ENCODE measurements at places on chromosomes 13 and 19.

DNA sequence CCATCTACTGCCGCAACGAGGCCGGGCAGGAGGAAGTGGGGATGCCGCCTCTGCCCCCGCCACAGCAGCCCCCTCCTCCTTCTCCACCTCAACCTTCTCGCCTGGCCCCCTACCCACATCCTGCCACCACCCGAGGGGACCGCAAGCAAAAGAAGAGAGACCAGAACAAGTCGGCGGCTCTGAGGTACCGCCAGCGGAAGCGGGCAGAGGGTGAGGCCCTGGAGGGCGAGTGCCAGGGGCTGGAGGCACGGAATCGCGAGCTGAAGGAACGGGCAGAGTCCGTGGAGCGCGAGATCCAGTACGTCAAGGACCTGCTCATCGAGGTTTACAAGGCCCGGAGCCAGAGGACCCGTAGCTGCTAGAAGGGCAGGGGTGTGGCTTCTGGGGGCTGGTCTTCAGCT, 3.4 kb upstream of the NUP62 start:
- DNase-seq = peak; percentile 64

- DNase-seq = no peak
These were observed 69.1 kb upstream of the SLC15A1 start for GRCh38 chr13:98821372-98822224.

GRCh38 chr19:10061717-10062310, 24.3 kb upstream of the SHFL start:
- DNase-seq = no peak

DNA sequence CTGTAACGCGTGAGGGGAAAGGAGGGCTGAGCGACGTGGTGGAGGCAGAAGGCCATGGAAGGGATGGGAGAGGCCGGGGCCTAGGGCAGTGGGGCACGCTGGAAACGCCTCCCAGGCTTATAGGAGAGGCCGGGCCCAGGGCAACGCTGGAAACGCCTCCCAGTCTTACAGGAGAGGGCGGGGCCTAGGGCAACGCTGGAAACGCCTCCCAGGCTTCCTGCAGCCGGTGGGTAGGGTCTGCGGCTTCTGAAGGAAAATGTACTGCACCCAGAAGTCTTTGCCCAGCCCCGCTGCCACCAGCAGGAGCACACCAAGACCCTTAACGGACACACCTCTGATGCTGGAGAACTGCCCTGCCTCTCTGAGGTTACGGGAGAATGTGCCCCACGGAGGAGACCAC, 9.1 kb downstream of the CACTIN start:
- no peak for DNase-seq

DNA sequence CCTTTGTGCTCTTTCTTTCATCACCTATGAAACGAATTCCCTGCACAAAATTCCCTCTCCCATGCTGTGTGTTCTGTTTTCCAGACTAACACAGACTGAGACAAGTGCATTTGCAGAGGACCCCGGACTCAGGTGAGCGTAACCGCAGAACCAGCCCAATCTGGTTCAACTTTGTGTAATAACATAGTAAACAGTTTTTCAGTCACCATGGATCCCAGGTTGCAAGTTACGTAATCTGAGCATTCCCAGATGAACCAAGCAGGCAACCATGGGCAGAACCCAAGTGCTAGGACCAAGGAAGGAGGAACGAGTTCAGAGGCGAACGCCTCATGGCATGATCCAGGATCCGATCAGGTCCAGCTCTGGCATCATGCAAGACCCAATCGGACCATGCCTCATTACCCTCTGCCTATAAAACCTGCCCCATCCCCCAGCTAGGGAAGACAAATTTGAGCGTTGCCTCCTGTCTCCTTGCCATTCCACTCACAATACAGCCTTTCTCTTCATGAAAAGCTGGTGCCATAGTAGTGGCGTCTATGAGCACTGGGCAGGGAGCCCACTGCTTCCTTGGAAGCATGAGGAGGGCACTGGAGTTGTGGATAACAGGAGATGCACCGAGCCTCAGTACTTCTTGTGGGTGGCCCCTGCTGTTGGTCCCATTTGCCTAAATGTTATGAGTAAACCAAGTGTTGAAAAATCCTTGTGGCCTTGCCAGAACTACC, 107.6 kb downstream of the ABCC4 start:
- no peak for DNase-seq

- no peak for DNase-seq
These were observed 17.2 kb upstream of the TNFSF14 start for GRCh38 chr19:6687114-6687513.

DNA sequence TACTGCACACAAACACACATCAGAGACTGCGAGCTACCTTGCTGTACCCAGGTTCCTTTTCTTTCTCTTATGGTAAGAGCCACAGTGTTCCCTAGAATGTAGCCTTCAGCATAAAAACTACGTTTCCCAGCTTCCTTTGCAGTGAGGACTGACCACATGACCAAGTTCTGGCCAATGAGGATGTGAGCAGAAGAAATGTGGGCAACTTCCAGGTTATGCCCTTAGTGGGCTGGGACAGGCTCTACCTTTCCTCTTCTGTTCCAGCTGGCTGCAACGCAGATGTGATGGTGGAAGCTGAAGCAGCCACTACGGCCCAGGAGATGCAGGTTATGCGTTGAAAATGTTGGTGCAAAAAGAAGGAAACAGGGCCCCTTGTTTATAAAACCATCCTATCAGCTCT, 27.5 kb downstream of the VRK3 start:
- peak; percentile 48 for DNase-seq

DNA sequence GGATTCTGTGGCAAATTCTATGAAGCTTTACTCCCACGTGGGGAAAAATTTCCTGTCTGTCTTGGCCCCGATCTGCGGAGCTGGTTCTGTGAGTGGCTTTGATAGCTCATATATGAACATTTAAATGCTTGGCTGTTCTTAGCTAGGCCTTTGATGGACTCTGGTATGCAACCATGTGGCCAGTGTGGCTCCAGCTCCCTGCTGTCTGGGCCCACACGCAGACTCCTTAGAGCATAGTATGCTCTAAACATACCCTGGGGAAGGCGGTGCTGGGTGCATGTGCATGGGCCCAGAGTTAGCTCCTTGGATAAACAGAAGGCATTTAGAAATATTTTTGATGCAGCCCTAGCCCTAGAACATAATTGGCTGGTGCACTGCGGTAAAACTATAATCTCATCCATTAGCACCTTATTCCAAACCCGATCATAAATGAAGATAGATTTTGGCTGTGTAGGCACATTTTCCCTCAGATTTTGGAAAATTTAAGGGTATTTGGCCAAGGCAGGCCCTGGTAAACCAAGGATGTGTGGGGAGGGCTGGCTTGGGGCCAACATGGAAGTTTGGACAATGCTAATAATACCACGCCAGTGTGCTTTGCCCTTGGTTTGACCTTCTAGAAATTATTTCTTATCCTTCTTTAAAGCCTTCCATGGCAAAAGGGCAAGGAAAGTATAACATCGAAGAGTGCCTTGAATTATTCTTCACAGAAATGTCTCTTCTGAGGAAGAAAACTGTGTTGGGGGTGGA, 153.5 kb downstream of the LMO7 start:
- DNase-seq = no peak

- DNase-seq = no peak
These were observed 31.5 kb upstream of the IRS2 start for GRCh38 chr13:109817591-109818535.

DNA sequence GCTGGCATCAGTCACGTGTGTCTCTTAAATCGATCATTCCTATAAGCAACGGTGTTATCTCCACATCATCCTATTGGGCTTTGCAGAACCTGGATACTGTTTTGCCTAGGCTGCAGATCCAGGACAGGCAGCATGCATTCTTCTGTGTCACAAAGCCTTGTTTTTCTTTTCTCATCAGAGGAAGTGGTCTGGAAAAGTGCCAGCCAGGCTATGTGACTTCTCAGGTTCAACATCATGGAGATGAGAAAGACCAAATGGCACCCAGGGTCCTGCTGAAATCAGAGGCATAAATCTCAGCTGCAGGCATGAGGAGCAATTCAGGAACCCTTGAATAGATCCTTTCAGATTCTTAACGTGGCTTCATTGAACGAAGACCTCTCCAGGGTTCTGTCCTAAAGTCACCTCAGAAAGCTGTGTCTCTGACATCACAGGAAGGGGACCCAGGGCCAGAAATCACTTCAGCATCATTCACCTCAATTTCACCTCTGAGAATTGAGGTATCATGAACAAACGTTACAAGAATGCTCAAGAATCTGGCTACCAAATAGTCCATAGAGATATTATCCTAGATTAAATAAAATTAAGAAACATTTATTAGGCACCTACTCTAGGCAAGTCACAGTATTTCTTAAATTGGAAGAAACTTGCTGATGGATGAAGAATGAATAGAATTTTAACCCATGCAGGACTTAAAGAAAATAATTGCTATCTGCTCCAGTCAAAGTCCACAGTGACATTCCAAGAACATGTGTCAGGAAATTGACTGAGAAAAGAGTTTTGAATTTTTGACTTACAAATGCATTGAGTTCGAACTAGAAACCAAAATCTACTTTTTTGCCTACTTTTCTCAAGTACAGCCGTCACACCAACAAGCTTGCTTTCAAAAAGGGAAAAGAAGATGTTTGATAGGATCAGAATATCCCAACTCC, 124.1 kb downstream of the COG6 start:
- peak; percentile 50 for DNase-seq

DNA sequence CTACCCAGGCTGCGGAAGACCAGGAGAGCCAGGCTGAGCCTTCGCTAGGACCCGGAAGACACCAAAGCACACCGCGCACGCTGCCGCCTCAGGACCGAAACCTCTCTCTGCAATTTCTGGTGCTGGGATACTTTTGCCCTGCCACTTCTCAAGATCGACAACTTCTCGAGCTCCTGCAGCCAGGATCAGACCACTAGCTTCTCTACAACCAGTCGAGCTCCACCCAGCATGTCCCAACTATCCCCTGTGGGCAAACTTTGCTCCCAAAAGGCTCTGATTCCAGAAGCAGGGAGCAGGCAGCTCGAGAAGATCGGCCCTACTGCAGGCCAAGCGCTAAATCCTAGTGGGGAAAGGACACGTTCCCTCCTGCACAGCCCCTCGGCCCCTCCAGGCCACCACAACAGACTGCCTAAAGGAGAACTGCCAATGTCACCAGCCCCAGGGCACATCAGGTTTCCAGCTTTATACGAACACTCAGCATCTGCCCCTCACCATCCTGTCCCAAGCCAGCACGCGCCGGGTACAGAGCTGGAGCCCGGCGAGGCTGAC, 979 bp downstream of the AKAP8 start:
- peak; percentile 36 for DNase-seq

GRCh38 chr13:22189176-22190048, 518.5 kb downstream of the FGF9 start:
- no peak for DNase-seq

- no peak for DNase-seq
These were observed 23.7 kb downstream of the TPP2 start for GRCh38 chr13:102620516-102620915.

DNA sequence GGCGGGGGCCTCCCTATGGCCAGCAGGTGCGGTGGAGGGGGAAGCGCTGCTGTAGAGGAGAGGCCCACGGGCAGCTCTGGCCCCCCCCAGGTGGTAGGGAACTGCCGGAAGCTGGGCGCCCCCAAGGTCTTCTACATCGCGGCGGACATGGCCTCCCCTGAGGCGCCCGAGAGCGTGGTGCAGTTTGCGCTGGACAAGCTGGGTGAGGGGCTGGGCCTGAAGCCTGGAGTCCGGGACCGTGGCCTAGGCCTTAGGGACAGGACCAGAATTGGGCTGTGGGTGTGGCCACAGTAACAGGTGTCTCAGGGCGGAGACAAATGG, 3.8 kb upstream of the RPL36 start:
- no peak for DNase-seq

DNA sequence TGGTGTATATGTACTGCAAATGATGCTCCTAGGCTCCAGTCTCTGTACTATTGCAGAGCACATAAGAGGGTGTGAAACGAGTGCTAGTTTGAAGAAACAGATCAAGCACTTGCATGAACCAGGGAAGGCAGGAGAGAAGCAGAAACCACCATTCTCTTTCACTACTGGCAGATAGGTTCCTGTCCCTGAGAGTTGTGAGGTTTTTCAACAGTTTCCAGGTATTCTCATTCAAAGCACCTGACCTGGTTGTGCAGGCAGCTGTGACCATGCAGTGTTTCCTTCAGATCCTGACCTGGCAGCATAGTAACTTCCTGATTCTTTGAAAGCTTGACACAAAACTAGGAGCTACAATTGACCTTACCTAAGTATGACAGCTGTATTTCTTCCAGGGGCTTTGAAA, 164.9 kb downstream of the UFM1 start:
- DNase-seq = no peak

DNA sequence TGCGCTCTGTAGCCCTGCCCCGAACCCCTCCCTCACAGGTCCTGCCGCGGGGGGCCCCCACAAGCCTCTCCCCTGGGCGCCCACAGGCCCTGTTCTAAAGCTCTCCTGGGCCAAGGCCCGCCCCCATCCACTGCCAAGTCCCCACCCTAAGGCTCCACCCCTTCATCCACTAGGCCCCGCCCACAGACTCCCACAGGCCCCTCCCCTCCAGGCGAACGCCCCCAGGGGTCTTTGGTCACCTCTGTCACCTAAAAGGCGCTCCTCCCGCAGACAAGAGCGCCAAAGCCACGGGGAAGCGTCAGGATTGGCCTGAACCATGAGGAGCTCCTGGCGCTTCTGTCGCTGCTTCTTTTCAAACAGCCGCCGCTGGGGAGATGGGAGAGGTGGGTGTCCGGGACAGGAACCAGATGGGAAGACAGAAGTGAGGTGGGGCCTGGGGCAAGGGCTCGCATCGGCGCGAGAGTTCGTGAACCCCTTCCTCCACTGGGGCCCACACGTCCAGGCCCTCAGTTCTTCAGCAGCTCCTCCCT, 2.3 kb downstream of the TULP2 start:
- DNase-seq = peak; percentile 60

DNA sequence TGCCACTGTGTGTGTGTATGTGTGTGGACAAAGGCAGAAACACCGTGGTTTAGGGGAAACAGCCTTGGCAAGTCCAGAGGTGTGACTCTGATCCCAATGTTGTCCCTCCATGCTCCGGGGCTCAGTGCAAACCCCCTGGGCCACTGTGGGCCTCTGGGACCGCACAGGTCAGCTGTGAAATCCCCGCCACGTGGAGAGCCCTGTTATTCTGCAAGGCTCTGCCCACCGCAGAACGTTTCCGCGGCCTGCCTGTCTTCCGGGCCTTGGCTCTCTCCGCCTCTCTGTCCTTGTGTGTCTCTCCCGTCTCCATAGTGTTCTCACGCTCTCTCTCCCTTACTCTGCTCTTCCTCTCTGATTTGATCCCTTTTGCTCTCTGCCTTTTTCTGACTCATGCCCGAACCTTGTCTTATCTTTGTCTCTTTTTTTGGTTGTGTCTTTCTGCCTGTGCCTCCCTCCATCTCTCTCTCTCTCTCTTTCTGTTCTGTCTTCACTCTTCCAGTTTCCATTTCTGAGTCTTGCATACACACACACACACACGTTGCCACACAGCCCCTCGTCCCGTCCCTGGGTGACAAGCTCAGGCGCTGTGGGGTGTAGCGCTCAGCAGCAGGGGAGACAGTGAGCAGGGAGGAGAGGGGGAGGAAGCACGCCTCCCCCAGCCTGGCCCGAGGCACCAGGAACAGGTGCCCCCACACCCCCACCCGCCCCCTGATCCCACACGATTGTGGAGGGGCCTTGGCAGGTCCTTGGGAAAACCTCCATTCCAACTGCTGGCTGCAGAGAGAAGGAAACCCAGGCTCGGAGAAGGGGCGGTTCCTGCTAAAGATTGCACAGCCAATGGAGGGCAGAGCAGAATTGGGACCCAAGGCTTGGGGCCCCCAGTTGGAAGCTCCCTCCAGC, 3.0 kb downstream of the TTYH1 start:
- peak; percentile 26 for DNase-seq
